ENCODE measurements at places on chromosomes 12 and 14.
A peak's percentile ranks its signal among the peaks of the same experiment; 100 is the strongest.

DNA sequence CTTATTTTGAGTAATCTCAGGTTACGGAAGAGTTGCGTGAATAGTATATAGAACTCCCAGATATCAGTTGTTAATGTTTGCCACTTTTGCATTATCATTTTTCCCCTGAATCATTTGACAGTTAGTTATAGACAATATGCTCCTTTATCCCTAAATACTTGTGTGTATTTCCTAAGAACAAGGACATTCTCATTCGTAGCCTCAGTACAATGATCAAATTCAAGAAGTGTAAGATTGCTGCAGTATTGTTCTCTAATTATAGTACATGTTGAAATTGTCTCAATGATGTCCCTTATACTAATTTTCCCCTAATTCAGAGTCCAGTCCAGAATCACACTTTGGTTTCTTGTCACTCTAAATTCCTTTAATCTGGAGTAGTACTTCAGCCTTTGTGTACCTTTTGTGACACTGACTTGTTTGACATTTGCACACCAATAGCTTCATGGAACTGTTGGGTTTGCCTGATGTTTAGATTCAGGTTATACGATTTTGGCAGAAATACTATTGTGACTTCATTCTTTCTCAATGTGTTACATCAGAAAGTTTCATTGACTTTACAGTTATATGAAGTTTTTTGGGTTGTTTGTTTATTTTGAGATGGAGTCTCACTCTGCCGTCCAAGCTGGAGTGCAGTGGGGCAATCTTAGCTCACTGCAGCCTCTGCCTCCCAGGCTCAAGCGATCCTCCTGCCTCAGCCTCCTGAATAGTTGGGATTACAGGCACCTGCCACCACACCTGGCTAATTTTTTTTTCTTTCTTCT lies 13.1 kb downstream of the DYNC1H1 start:
- no peak for DNase-seq

GRCh38 chr12:105654606-105655005 lies 324.1 kb downstream of the C12orf75 start:
- DNase-seq: no peak

DNA sequence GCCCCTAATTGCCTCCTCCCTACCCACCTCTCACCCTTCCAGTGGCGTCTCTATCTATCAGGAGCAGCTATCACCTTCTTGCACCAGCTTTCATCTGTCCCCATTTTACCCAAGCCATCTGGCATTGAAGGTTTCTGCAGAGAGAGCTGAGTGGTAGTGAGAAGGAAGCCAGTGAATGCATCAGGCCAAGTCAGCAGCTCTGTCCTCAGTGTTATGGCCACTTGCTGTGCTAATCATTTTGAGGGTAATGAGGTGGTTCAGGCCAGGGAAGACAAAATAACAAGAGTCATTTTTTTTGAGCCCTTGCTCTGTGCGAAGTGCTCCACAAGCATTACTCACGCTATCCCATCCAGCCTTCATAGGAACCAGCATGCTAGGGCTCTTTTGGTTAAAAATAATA lies 164.7 kb downstream of the SUDS3 start:
- DNase-seq: no peak

- no peak for DNase-seq
These were observed 281.9 kb downstream of the DPF3 start for GRCh38 chr14:72612041-72612440.

GRCh38 chr12:93115646-93116045 lies 186.6 kb upstream of the EEA1 start:
- DNase-seq: no peak

- no peak for DNase-seq
These were observed 10.0 kb downstream of the PGF start for GRCh38 chr14:74945261-74945851.

DNA sequence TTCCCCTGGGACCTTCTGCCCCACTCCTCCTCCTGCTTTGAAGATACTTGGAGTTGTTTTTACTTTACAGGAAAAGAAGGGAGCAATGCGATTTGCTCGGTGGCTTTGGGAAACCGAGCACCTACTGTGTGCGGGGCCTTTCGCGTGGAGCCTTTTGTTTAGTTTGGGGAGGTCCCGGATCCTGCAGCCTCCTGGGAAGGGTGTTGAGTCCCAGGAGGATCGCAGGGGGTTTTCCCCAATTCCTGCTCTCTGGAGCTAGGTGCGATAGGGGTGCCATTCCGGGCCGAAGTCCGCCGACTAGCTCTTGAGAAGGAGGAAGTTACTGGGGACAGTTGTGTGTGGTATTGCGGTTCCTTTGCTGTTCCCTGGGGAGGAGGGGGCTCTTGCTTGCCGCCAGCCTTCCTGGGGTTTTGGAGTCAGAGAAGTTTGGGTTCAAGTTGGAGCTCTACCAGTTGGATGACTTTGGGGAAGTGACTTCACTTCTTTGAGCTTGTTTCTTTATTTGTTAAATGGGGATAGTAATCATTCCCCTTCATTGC lies 1.1 kb downstream of the BRI3BP start:
- no peak for DNase-seq

GRCh38 chr12:71430756-71431155 lies 8.8 kb upstream of the LGR5 start:
- no peak for DNase-seq

- no peak for DNase-seq
These were observed 65.6 kb upstream of the FICD start for GRCh38 chr12:108449478-108449877.

DNA sequence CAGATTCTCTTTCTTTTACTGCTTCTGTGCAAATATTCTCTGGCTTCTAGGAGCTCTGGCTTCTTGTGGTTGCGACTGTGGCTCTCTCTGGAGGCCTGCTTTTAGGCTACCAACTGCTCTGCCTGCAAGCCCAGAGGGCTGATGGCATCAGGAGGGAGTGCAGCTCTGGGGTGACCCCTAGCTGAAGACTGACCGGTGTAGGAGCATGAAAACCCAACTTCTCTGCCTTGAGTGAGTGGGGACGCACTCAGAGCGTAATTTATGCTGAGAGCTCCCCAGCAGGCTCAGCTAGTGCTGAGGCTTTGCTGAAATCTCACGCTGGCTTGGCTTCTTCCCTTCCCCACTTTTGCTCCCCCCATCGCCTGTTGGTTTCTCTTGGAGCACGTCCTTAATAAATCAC lies 29.9 kb upstream of the RBM19 start:
- no peak for DNase-seq

GRCh38 chr12:94198872-94199271 lies 50.5 kb downstream of the PLXNC1 start:
- no peak for DNase-seq

DNA sequence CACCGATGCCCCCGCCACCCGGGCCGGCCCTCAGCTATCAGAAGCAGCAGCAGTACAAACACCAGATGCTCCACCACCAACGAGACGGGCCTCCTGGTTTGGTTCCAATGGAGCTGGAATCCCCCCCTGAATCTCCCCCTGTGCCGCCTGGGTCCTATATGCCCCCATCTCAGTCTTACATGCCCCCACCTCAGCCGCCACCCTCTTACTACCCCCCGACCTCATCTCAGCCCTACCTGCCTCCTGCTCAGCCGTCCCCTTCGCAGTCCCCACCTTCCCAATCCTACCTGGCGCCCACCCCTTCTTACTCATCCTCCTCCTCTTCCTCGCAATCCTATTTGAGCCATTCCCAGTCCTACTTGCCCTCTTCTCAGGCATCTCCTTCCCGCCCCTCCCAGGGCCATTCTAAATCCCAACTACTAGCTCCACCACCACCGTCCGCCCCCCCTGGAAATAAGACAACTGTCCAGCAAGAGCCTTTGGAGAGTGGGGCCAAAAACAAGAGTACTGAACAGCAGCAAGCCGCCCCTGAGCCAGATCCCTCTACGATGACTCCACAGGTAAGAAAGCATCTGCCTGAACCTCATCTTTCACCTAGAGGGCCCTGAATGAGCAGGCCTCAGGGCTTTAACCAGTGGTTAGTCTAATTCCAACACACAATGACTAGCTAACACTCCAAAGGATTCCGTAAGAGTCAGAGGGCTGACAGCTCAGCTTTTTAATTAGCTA lies 851 bp downstream of the YLPM1 start:
- DNase-seq: peak; percentile 2

GRCh38 chr14:63248211-63248610 lies 44.0 kb downstream of the RHOJ start:
- DNase-seq: no peak

DNA sequence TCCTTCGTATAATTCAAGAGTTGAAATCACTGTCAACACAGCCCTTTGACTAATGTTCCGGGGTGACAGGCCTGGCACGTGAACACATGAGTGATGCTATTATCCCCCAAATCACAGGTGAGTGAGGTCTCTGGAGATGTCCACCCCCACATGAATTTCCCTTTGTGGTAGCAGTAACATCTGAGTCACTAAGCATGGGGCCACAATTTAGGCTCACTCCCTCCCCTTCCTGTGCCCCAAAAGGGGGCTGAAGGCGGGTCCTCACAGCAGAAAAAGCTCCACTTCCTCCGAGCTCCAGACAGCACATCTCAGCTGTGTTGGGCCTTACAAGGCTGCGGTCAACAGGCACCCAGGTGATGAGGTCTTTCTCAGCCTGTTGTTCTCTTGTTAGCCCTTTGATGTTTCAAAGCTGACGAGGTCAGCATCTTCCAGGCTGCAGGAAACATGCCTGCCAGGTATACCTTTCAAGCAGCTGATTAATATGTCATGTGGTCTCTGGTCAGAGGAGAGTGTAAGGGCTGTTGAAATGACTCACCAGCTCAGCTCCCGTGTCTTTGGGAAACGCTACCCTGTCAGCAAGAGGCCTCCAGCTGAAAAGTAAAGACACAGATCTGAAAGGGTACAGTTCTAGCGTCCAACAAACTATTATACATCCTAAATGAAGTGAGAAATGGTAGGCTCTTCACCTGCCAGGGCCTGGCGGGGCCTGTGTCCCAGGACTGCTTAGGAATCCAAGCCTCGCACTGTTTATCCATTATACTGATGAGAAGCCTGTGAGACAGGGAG lies 107.3 kb downstream of the ZFP36L1 start:
- DNase-seq: peak; percentile 76

DNA sequence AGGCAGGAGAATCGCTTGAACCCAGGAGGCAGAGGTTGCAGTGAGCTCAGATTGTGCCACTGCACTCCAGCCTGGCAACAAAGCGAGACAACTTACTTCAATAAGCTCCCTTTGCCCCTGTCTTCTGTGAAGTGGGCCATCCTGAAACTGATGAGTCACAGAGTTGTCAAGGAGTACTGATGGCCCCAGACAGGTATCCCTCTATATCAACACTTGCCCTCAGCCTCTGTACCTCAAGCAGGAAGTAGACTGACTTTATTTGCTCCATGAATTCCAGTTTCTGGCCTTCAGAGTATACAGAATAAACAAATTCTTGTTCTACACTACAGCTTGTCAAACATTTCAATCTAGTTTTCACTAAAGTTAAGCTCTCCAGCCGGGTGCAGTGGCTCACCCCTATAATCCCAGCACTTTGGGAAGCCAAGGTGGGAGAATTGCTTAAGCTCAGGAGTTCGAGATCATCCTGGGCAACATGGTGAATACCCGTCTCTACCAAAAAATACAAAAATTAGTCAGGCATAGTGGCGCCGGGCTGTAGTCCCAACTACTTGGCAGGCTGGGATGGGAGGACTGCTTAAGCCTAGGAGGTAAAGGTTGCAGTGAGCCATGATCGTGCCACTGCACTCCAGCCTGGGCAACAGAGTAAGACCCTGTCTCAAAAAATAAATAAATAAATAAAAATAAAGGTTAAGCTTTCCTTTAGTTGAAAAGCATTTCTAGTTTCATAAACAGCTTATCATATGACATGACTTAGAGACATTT lies 16.4 kb upstream of the LRP10 start:
- DNase-seq: no peak

DNA sequence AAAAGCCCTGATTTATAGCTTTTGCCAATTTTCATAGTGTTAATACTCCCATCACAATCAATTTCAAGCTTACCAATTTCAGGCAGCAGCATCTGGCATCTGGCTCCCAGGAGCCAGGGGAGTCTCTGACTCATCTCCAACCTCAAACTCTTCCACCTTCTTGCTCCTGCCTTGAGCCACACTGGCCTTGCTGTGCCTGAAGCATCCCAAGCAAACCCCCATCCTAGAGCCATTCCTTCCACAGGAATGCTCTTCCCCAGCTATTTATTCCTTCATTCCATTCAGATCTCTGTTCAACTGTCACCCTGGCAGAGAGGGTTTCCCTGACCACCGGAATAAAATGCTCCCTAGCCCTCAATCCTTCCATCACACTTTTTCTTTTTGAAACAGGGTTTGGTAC lies 13.9 kb upstream of the PPP1CC start:
- DNase-seq: no peak

- no peak for DNase-seq
These were observed 276.8 kb downstream of the PCNX1 start for GRCh38 chr14:71183876-71184689.

- peak; percentile 53 for DNase-seq
These were observed 848 bp downstream of the CTDSP2 start for GRCh38 chr12:57845478-57846284.

Data from activated CD4-positive, alpha-beta T cell treated with anti-CD3 and anti-CD28 coated beads for 4 hours (primary cell).